CD8-positive, alpha-beta memory T cell (primary cell): ENCODE measurements at places on chromosomes 3 and 15. TPM values are rescaled to one million over a fixed set of nuclear protein-coding genes. Genes with fewer than 3 reads are reported as not detected.

The SEMA5B gene
- not detected for polyA plus RNA-seq

The CDC25A gene
- not detected for polyA plus RNA-seq

The TM4SF4 gene
- polyA plus RNA-seq = not detected

The SLC28A1 gene
- not detected for polyA plus RNA-seq

The TTBK2 gene
- 11.1 TPM for polyA plus RNA-seq

DNA sequence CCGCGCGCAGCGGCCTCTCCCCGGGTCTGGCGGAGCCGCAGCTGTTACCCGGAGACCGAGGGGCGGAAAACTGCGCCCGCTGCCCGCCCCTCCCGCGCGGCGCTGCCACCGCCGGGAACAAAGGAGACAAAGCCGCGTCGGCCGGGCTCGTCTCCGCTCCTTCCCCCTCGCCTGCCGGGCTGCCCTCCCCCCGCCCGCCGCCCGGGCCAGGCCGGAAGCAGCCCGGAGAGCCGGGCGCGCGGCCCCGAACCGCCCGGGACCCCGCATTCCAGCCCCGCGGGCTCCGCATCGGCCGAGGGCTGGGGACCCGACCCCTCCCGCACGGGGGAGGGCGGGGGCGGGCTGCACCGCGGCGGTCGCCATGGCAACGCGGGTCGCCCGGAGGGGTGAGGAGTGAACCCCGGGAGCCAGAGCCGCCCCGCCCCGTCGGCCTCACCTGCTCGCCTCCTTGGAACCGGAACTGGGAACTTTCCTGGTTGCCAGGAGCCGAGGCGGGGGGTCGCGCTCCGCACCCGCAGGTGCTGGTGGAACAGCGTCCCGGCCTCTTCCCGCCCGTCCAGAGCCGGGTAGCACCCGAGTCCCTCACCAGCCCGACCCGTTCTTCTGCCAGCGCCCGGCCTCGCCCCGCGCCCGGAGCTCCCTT lies 448 bp downstream of the PLXNB1 start:
- peak; percentile 70 for DNase-seq

- no peak for DNase-seq
Measured at GRCh38 chr15:50024281-50024680, 94.8 kb downstream of the ATP8B4 start.

GRCh38 chr15:100726421-100727190 lies 124.2 kb downstream of the ASB7 start:
- DNase-seq = no peak

GRCh38 chr3:16913264-16913580 lies 28.5 kb downstream of the PLCL2 start:
- no peak for DNase-seq

- no peak for DNase-seq
Measured at GRCh38 chr3:159950156-159950898, 38.3 kb upstream of the IL12A start.

DNA sequence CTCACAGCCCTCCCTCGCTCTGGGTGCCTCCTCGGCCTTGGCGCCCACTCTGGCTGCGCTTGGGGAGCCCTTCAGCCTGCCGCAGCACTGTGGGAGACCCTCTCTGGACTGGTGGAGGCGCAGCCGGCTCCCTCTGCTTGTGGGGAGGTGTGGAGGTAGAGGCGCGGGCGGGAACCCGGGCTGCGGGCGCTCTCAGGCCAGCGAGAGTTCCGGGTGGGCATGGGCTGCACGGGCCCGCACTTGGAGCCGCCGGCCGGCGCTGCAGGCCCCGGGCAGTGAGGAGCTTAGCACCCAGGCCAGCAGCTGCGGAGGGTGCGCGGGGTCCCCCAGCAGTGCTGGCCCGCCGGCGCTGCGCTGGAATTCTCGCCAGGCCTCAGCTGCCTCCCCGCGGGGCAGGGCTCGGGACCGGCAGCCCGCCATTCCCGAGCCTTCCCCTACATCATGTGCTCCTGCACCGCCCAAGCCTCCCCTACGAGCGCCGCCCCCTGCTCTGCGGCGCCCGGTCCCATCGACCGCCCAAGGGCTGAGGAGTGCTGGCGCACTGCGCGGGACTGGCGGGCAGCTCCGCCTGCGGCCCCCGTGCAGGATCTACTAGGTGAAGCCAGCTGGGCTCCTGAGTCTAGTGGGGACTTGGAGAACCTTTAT lies 46.0 kb upstream of the GSK3B start:
- no peak for DNase-seq

DNA sequence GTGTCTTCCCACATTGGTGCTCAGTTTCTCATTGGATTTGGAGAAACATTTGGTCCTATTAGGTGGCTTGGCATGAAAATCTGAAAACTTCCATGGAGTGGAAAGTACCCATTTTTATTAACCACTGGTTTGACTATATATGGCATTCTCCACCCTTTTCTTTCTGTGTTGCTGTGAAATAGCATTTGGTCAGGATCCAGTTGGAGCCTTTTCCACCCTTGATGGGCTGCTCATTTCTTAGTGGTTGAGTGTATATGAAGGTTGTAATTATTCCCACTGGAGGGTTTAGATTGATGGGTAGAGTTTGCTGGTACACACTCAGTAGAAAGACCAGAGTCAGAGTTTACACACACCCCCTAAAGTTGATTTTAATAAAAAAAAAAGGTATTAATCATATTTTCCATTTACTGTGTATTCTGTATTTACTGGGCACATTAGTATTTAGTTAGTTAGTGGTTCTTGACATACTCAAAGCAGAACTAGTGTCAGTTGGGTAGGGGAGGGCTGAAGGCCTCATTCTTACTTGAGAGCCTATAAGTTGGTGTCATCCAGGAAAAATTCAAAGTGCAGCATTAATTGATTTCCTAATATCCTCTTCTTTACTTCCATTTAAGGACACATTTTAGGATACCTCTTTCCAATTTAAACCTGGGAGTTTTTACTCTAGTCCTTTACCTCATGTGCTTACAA lies 69.5 kb downstream of the FLNB start:
- DNase-seq = no peak

DNA sequence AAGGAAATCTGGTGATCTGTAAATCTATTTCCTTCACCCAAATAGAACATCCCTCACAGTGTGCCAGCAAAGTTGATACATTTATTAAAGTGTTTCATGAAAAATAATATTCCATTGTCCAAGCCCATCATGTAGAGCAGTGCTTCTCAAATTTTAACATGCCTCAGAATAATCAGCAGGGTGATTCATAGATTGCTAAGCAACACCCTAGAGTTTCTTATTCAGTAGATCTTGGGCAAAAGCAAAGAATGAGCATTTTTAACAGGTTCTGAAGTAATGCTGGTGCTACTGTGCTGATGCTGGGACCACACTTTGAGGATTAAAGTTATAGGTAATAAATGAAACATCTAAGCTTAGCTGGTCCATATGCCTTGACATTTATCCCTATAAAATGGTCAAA lies 210.5 kb downstream of the ZIC4 start:
- DNase-seq = no peak

- DNase-seq = no peak
Measured at GRCh38 chr3:33060609-33061337, 36.2 kb downstream of the GLB1 start.

DNA sequence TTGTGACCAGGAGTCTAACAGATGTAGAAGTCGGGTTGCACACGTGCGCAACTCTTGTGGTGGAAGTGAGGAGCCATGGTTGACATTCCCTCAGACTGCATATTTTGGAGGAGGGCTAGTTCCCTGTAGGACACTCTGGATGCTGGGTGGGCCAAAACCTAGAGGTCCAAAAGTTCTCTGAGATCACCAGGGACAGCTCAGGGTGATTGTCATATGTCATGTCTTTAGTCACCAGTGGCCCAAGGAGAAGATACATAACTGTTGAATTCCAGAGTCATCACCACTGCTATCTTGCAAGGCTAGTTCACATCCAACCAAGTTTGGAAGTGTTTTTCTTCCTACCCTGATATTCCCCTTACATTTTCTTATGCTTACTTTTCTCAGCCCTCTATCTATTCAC lies 95.2 kb upstream of the C3orf80 start:
- DNase-seq = no peak

DNA sequence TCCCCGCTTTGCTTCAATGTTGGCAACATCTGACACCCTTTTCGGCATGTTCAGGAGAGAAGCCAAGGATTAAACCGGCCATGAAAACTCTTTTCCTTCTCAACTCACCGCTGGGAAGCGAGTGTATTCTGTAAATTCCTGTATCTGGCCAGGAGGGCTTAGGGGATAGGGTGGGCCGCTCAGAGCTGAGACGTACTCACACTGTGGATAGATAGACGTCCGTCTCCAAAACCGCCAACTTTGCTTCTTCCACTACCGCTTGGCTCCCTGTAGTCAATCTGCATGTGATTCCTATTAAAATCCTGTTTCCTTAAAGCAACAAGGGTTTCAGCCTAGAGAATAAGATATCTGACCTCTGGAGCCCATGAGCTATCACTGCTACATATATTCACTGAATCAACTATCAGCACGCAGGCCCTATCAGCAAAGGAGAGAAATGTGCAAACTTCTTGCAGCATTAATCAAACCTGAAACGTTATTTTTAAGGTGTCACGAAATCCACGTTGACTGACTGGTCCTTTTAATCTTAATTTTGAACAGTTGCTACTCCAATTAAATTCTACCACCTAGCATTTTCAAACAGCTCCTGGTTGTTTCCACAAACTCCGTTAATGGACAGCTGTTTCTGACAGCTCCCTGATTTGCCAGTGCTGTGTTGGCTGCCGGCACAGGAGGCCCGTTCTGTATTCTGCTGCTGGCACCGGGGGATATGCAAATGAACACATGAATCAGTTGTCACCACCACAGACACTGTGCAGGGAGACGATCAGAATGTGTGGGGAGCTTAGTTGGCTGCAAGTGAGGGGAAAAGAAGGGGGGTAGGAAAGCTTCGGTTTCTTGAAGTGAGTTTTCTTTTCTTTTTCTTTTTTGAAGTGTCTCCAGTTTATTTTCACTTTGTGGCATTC lies 438.9 kb upstream of the ARRDC4 start:
- no peak for DNase-seq

GRCh38 chr3:15514663-15515340 lies 6.7 kb downstream of the COLQ start:
- no peak for DNase-seq
